Naive thymus-derived CD4-positive, alpha-beta T cell (primary cell): ENCODE measurements at places on chromosomes 4 and X. TPM values are rescaled to one million over a fixed set of nuclear protein-coding genes. Genes with fewer than 3 reads are reported as not detected.

DNA sequence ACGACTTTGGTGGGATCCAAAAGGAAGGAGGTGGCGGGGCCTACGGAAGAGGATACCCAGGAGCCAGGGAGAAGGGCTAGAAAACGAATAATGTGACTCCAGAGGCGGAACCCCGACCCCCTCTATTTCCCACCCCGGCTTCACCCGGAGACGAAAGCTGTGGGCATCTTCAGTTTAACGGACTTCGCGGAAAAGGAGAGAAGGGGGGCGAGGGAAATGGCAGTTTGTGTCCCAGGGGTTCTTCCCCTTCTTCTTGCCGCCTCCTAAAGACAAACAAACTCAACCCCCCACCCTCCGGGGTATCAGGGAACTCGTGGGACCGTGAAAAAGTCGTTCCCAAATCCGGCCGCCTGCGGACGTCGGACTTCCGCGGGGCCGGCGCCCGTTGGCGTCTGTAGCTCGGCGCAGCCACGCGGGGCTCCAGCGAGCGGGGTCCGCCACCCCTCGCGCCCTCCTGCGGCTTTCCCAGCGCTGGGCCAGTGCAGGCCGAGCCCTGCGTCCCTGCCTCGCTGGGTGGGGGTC is 3.6 kb upstream of the LEF1 start:
- no peak for DNase-seq

GRCh38 chr4:7679406-7680040 is 244.8 kb upstream of the PSAPL1 start:
- no peak for DNase-seq

- no peak for DNase-seq
These were observed 65.7 kb downstream of the GATB start for GRCh38 chr4:151694961-151695720.

ETNPPL gene
- total RNA-seq: not detected

ARMCX5 gene
- total RNA-seq: 13.1 TPM

- DNase-seq: no peak
These were observed 518 bp upstream of the FAM241A start for GRCh38 chr4:112144546-112145325.

CACNA1F gene
- 1.2 TPM for total RNA-seq
